ENCODE measurements at places on chromosomes 1 and 21.

DNA sequence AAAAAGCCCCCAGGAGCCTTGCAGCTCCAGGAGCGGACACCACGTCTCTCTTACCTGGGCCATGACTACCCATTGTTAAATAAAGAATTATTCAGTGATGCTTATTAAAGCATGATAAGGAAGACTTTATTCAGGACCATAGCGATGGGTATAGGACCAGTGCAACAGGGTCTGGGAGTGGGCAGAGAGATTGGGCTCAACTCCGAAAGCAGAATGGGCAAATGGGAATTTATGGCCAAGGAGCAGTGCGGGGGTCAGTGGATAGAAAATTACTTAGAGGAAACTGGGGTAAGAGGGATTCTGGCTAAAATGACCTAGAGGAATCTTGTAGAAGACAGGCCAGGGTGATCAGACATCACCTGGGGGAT is 580 bp upstream of the ATP5PO start:
- DNase-seq, result no peak

DNA sequence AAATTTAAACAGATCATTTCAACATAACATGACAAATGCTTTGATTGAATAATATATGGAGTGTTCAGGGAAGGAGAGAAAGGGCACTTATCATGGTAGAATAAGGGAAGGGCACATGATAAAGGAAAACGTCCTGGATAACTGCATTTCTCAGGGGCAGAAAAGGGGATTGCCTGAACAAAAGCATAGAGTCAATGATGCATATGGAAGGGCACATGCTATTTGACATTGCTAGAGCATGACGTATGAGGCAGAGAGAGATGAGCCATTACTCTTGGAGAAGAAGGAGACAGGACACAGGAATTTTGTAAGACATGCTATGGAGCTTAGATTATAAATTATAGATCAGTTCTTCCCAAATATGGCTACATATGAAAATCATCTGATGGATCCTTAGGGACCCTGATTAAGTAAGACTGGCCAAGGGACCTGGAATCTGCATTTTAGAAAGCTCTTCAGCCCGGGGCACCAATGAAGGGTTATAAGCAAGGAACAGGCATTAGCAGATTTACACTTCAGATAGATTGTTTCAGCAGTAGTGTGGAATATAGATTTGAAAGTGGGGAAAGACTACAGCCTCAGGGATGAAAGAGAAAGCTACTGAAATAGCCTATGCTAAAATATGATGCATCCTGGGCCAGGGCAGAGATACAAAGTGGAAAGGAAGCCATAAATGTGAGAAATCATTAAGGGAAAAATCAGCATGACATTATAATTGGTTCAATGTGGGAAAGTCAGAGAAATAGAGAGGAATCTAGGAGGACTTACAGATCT is 21.3 kb downstream of the FMO2 start:
- DNase-seq, result no peak

DNA sequence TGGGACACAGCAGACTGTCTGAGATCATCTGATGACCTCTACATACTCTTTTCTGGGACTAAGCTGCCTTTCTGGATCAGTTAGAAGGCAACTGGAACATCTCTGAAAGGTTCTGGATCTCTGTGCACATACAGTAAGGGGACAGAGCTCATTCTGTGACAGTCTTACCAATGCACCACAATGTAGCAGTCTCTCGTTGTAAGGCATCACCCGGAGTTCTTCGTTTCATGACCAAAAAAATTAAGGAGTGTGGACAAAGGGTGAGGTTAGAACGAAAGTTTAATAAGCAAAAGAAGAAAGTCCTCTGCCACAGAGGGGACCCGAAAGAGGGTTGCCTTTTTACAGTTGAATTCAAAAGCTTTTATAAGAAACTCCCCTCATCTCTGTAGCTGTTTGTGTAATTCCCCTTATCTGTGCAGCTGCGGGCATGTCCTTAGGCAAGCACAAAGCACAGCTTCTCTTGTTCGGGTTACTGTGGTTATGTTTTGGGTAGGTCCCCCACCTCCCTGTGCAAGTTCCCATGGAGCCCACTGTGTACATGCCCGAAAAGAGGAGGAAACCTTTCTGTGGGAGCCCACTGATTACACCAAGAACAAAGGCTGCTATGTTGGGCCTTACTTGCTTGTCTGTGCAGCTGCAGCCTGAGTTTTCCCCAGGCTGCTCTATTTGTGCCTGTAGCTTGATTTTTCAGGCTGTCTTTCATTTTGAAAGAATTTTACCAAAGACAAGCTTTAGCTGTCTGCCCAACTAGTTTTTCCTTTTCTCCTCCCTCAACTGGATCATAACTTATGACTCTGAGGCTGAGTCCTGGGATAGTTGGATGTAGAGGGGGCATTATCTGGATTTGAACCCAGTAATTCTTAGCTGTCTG is 53.1 kb upstream of the CACNA1E start:
- no peak for DNase-seq

- DNase-seq, result no peak
Measured at GRCh38 chr1:174266476-174266875, 107.2 kb downstream of the RABGAP1L start.

- no peak for DNase-seq
Measured at GRCh38 chr1:233300326-233300725, 4.8 kb upstream of the PCNX2 start.

DNA sequence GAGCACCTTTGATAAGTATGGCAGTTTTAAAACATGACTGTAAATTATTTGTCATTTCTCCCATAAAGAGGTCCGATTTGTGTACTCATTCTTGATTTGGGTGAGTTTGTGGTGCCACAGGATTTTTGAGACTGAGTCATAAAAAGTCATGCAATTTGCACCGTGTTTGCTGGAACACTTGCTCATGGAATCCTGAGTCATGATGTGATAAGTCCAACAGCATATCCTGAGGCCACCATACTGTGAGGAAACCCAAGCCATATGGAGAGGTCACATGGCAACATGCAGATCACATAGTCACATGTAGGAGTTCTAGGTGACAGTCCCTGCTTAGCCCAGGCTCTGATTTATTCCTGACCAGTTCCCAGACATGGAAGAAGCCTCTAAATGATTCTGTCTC is 40.8 kb upstream of the PRRX1 start:
- no peak for DNase-seq
